ENCODE measurements at places on chromosomes 16 and 17. TPM values are rescaled to one million over a fixed set of nuclear protein-coding genes. Genes with fewer than 3 reads are reported as not detected.
A peak's percentile ranks its signal among the peaks of the same experiment; 100 is the strongest.

GRCh38 chr17:72839131-72839725 is 253.3 kb downstream of the SLC39A11 start:
- DNase-seq = no peak

GRCh38 chr16:80875616-80876015 is 71.2 kb upstream of the CDYL2 start:
- peak; percentile 7 for DNase-seq

DNA sequence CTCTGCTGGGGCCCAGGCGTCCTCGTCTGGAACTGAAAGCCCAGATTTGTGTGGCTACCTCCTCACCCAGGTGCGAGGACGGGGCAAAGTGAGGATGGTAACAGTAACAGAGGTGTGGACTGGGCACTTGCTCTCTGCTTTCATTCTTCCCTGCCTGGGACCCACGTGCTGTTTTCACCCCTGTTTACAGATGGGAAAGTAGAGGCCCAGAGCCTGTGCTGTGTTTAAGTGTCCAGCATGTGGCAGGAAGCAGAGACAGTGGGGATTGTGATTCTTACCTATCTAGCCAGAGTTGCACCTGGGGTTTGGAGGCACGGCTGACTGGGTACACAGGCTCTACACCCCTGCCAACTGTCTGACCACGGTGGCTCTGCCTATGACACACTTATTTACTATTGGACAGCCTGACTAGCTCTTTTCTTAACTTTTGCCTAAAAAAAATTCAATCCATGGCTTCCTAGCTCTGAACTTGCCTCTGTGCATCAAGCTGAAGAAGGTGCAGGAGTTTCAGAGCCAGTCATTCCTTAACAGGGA is 155.4 kb downstream of the CLEC16A start:
- no peak for DNase-seq

GRCh38 chr16:84868829-84869472 is 49.2 kb downstream of the CRISPLD2 start:
- DNase-seq = no peak

DNA sequence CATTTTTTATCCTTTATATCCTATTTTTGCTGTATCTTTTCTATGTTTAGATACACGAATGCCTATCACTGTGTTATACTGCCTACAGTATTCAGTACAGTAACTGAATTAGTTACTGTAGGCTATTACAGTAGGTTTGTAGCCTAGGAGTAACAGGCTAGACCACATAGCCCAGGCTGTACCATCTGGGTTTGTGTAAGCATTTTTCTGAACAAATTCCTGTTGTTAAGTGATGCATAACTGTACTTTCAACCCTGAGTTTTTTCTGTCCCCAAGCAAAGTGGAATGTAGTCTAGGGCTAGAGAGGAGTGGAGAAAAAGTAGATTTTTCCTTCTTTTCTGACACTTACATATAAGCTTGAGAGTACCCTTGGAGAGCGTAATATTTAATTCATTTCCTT is 282.1 kb downstream of the HS3ST3B1 start:
- no peak for DNase-seq

DNA sequence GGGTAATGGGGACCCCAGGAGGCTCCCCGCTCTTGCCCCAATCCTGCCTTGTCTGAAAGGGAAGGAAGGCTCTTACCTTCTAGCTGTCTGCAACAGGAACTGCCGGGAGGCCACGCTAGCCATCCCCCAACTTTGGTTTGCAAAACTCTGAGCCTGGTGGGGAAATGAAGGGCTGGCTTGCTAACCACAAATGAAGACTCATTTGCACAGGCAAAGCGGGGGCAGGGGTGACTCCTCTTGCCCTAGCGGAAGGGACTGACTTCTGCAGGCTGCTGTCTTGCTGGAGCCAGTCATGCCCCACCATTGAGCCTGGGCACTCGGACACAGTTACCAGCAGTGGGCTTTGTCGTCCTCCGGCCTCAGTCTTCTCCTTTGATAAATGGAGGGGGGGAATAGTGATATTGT is 52.6 kb downstream of the PLCG2 start:
- DNase-seq = peak; percentile 72

- no peak for DNase-seq
Observed at GRCh38 chr16:88784856-88785105, 239 bp downstream of the PIEZO1 start.

- no peak for DNase-seq
Observed at GRCh38 chr17:54814371-54814770, 86.3 kb upstream of the TOM1L1 start.

TMEM98 gene
- total RNA-seq = 23.8 TPM

DNA sequence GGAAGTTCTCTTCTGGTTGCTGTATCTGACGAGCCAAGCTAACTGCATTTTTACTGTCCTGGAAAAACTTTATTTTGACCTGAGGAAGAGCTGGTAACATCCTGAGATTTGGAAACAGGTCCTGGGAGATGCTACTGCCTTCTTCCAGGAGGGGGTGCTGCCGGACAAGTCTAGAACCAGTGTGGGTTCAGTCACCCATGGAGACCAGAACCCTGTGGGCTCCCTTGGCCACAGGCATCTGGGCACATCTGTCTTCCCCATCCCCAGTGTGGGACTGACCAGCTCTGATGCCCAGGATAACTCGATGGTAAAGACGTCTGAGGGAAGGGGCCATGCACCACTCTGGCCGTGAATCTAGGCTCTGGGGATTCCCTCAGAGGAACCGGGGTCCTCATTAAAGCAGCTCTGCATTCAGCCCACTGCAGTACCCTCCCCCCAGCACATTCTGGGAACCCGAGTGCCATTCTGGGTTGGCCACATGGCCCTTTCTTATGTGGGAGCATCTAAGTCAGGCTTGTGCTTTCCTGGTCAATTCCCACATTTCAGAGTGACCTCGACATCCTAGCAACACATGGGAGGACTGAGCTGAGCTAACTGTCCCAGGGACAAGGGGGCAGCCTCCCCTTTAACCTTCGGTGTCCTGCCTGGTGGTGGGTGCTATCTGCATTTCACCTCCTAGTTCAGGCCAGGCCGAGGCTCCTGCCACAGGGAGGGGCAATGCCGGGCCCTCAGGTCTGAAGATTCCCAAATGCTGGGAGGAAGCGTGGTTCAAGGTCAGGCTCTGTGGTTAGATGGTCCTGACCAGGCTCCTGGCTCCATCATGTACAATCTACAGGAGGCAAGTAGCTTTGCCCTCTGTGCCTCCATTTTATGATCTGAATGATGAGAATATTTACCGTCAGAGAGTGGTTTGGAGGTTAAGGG is 6.4 kb downstream of the C16orf86 start:
- DNase-seq = peak; percentile 63

ST6GALNAC1 gene
- not detected for total RNA-seq

- no peak for DNase-seq
Observed at GRCh38 chr17:62860962-62861873, 53.1 kb upstream of the MARCHF10 start.

SEPTIN1 gene
- total RNA-seq = 0.26 TPM

DNA sequence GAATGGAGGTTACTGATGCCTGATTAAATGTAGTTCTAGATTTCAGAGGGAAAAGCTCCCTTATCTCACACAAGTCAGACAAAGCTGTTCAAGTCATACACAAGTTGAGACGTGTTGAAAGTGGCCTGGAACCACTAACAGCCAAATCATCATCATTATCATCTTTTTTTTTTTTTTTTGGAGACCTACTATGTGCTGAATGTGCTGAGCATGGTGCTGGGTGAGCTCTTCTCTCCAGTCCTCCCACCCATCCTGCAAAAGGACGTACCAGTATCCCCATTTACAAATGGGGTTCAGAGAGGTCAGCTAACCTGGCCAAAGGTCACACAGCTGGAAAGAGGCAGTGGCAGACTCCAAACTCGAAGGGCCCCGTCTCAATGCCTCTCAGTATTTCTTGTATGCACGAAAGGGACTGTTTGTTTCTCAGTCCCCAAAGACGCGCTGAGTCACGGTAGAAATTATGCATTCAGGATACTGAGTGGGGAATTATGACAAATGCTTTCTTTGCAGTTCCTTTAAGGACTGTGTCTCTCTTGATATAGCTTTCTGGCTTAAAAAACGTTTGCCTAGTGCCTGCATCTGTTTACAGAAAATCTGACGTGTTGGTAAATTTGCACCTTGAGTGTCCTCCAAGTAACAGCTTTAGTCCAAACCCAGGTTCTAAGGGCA is 235.5 kb downstream of the XYLT1 start:
- no peak for DNase-seq

- peak; percentile 19 for DNase-seq
Observed at GRCh38 chr16:12679660-12680272, 123.9 kb downstream of the CPPED1 start.

IRF8 gene
- total RNA-seq = not detected

FBXW10 gene
- not detected for total RNA-seq

FA2H gene
- total RNA-seq = not detected

DNA sequence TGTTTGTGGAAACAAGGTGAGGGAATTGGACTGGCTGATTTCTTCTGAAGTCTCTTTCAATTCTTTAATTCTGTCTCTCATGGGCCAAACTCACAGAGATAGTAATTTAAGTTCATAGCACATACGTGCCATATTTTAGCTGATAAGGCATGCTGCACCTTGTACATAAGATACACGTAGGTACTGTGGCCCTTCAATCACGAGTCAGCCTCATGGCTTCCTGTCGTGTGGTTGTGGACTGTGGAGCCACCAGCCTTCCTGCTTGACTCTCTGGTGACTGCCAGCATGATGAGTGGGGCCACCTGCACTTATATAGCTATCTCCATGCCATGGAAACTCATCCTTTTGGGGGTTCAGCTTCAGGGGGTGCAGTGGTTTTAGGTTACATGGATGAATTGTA is 25.1 kb downstream of the KSR1 start:
- DNase-seq = no peak

All from HT1080 (cell line).